ENCODE measurements at places on chromosomes 6 and 20.

GRCh38 chr6:91482498-91482897, 895.6 kb upstream of the MAP3K7 start:
- DNase-seq, result no peak

DNA sequence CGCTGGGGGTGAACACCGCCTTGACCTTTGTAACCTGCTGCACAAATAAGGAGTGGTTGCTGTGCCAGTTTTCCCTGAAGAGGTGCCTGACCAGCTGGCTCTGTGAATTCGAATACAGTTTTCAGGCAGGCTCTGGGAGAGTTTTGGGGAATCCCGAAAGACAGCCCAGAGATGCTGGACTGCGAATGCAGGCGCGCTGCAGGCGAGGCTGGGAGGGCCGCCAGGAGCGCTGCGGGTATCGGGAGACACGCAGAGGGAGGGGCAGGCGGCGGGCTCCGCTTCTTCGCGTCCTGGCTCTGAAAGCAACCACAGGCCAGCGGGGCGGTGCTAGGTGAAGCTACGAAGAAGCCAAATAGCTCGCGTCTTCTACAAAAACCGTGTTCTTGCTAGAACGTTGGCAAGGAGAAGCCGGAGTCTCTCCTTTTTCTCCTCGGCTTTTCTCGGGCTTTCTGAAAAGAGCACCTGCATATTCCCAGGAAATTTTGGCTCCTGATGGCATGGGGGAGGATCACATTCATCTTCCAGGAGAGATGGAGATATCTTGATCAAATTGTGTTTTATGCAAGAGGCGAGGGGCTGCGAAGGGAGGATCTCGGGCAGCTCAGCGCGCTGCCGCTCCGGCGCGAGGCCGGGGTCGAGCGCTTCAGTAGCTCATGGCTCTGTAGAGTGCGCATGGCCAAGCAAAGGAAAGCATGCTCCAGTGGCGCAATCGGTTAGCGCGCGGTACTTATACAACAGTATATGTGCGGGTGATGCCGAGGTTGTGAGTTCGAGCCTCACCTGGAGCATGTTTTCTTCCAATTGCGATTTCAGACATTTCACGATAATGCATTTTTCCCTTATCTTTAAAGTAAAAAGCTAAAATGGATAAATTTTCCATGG, 158.1 kb upstream of the ZNF184 start:
- DNase-seq, result no peak

DNA sequence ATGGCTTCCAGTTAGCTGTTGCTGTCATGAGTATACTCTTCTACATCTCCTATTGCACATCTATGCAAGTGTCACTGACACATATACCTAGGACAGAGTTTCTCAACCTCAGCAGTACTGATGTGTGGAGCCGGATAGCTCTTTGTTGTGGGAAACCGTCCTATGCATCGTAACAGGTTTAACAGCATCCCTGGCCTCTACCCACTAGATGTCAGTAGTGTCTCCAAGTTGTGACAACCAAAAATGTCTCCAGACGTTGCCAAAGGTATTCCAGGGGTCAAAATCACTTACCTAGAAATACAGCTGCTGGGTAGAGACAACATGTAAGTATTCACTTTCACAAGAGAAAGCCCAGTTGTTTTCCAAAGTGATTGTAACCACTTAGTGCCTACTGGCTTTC, 637.6 kb downstream of the RNF144B start:
- DNase-seq, result no peak

DNA sequence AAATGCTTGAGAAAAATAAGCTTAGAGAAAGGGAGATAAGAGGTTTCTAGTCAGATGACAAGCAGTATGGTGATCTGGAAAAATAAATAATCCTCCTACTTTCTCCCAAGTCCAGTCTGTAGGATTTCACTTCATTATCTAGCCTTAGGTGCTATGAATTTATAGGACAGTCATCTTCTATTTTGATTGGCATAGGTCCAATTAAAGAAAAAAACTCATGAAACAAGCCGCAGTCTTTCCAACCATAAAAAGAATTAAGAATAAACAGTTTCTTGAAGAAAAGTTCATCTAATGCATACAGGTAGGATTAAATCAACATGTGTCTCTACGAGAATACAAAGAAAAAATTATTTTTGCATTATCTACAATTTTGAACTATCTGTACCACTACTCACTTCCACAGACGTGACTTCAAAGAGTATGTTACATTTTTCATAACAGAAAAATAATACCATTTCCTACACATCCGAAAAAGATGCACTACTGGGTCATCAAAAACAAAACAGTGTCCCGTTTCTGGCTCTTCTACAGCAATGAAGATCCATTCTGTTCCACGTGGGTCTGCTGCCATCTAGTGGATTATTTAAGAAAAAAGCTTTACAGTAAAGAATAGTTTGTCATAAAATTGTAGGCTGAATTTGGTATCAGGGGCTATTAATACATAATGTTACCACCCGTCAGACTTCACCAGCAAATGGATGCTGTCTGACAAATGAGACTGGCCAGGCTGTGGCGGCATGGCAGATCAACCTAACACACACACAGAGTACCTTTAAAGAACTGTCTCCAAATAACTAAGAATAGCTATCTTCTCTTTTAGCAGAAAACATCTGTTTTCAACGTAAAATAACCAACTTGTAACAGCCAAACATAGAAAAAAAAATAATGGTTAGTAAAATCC, 28.9 kb downstream of the STX7 start:
- no peak for DNase-seq

DNA sequence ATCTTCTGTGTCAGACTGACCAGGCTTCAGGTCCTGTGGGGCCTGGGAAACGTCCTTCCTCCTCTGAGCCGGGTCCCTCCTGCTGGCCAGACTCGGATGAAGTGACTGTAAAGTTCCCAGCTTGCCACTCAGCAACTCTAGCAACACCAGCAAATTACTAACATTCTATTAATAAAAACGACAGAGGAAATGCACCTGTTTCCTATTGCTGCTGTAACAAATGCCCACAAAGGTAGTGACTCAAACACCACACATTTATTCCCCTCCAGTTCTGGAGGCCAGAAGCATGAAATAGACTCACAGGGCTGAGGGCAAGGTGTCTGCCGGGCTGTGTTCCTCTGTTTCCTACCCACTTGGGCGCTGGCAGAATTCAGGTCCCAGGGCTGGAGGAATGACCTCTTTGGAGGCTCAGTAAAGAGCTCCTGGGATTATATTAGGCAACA, 48.8 kb downstream of the CTCFL start:
- no peak for DNase-seq

GRCh38 chr6:39818695-39819094, 26.5 kb downstream of the DAAM2 start:
- no peak for DNase-seq

- DNase-seq, result no peak
These were observed 729.4 kb downstream of the TENT5A start for GRCh38 chr6:81023007-81023582.

- DNase-seq, result no peak
These were observed 50.4 kb upstream of the NKX2-2 start for GRCh38 chr20:21564127-21564773.

DNA sequence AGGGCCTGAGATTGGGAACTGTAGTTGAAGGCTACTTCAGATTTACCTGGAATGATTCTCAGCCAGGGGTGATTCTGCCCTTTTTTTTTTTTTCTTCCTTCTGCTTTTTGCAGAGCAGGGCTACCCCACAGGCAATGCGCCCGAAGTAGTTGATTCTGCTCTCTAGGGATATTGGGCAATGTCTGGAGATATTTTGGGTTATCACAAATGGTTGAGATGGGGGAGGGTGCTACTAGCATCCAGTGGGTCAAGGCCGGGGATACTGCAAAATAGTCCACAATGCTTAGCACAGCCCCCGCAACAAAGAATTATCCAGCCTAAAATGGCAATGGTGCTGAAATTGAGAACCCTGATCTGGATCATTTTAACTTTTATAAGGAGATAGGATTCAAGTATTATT, 71.2 kb upstream of the ZMYND8 start:
- DNase-seq, result no peak

DNA sequence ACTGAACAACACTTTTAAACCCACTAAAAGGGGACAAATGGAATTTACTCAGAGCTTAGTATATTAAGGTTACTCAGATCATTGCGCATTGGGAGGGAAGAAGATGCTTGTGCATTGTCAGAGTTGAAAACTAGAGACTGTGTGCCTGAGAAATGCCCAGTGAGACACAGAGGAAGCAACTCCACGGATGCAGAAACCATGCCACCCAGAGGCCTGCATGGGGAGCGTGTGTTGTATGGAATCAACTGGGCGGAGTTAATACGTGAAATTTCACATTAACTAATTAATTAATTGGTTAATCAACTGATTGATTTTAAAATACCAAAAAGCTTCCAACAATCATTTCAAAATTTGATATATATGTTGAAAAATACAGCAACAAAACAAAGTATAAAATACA, 391.6 kb downstream of the PLCB1 start:
- DNase-seq, result no peak

DNA sequence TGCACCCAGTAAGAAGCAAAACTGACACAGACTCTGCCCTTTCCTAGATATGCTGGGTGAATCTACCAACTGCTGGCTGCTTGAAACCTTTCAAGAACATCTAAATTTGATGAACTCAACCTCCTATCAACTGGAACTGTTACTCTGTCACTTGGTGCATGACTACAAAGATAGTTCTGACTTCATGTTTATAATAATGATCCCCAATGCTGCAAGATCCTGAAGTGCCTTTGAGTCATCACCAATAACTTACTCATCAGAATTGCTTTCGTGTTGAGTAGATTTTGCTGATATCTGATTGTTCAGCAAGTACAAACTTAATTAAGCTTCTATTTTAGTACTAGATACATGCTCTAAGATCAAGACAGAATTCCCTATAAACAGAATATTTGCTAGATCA, 100.2 kb upstream of the ARMC2 start:
- DNase-seq, result no peak

GRCh38 chr6:138560130-138560860, 61.0 kb upstream of the NHSL1 start:
- no peak for DNase-seq

- no peak for DNase-seq
These were observed 69.9 kb downstream of the TOX2 start for GRCh38 chr20:43984587-43984986.

- no peak for DNase-seq
These were observed 38.3 kb downstream of the HECA start for GRCh38 chr6:139173172-139173571.

DNA sequence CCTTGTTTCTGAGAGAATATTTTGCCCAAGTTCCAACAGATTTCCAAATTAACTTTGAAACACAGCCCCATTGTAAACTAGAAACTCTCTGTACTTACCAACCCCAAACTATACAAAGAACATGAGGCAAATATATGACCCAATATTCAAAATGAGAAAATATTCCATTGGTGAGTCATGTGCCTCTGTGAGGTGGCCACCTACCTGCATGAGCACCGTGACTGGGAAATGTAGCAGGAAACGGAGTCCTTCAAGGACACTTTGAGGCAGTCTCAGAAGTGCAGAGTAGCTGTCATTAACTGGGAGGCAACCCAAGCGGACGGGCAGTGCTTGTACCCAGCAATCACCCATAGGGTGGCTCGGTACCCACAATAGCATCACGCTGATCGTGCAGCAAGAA, 335.5 kb upstream of the NOX3 start:
- no peak for DNase-seq

DNA sequence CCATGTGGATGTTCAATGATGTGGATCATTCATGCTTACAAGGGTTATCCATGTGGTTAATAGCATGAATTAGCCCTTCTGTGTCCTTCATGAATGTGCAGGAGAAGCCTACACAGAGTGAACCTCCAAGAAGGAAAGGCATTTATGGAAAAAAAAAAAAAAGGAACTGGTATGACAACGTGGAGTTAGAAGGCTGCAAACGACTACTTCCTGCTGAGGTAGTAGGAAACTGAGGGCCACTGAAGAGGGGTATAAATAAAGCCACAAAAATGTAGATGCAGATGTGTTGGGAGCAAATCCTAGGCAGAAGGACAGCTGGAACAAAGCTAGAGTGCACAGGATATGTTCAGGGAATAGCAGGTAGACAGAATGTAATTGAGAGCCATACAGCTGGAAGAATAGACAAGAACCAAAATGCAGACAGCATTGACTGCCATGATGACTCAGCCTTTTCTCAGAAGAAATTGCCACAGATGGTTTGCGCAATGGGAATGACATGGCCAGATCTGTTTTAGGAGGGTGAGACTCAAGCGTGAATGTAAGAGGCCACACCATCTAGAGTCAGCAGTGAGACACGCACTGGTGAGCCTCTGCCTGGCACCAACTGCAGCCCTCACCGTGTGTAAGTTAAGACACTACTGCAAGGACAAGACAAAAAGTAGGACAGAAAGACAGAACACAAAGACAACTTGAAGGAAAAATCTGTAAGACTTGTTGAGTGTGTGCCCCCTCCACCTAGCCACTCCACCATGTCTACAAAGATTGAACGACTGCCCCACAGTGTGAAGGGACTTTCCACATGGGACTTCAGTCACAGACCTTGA, 79.8 kb downstream of the KIF13A start:
- DNase-seq, result no peak

DNA sequence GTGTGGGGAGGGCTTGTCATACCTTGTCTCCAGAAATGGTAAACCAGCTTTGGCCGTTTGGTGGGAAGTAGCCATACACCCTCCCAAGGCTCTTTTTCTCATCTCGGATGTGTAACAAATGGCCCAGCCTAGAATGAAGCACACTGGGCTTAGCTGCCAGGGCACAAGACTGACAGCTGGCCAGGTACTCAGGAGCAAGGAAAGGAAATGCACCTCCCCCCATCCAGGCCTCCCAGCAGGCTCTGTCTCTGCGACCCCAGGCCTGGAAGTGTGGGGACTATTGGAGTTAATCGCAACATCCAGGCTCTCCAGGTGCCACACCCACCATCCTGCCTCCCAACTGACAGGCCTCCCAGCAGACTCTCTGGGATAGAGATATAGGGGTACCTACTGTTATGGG, 43.0 kb downstream of the MRS2 start:
- DNase-seq, result no peak

DNA sequence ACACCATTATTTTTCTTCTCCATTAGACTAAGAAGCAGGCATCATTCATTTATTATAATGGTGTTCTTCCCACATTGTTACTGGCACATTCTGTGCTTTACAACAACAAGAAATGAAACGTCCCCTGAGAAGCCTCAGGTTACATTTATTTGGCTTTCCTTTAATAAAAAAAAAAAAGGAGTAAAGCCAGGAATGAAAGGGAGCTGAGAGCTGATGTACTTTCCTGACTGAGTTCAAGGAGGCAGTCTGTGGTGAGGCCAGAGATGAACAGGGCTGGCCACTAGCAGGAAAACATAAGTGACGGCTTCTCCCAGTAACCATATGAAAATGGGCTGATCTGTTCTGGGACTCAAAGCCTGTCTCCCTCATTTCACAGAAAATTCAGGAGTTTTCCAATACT, 742.1 kb downstream of the MAFB start:
- DNase-seq, result no peak

- peak; percentile 51 for DNase-seq
These were observed 14.0 kb downstream of the UST start for GRCh38 chr6:148760568-148761526.

Measured in C1 segment of cervical spinal cord (tissue), 14 donors.